Nephron progenitor cell (in vitro differentiated cells): ENCODE measurements at places on chromosomes 7 and 10.

GRCh38 chr10:31011017-31011664 is 20.5 kb downstream of the ZNF438 start:
- DNase-seq: no peak

- DNase-seq: no peak
Measured at GRCh38 chr10:114262496-114262895, 23.4 kb downstream of the VWA2 start.

- DNase-seq: no peak
Measured at GRCh38 chr7:42961170-42961569, 29.0 kb downstream of the MRPL32 start.

- no peak for DNase-seq
Measured at GRCh38 chr7:33050535-33051318, 11.8 kb downstream of the NT5C3A start.

GRCh38 chr10:48768144-48768766 is 83.6 kb downstream of the WDFY4 start:
- no peak for DNase-seq

DNA sequence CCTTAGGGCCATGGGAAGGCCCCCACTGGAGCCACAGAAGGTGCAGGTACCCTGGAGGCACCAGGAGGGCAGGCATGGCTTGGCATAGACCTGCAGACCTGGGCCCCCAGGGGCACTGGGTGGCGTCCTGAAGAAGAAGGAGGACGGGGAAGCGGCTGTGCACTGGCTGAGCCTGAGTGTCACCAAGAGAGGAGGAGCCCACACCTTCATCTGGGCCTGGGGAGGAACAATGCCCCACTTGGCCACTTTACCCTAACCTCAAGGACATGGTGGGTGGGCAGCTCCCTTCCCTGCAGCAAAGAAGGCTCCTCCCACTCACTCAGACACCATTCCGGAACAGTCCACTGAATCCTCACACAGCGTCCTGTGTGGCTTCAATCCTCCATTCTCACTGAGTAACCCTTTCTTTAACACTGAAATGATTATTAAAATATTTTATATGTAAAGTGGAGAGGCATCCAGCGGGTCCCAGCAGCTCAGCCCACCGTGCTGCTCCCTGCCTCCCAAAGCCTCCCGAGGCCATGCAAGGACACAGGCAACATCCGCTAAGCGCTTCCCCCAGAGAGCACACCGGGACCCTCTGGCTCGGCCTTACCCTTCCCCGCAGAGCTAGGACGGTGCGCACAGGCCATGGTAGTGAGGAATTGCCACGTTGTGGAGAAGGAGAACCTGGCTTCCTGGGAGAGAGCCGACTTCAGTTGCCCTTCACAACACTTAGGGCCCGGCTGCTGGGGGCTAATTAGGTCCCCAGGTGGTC is 516.7 kb upstream of the MGMT start:
- no peak for DNase-seq

DNA sequence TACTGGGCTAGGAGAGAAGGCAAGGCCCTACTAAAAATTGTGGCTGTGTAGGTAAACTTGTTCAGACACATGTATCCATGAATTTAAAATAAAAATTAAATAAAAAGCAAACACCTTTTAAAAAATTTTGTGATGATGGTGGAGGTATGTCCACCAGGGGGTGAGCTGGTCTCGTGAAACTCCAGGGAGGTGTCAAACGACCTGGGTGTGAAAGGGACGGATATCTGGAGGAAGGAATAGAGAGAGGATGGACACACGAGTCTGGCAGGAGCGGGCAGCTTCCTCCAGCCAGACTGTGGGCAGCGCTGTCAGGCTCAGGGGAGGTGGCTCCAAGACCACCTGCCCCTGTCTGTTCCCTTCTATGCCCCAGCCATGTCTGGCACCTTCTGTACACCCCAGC is 34.8 kb upstream of the DMBT1 start:
- DNase-seq: no peak

- DNase-seq: no peak
Measured at GRCh38 chr7:37769291-37769690, 79.1 kb upstream of the NME8 start.

DNA sequence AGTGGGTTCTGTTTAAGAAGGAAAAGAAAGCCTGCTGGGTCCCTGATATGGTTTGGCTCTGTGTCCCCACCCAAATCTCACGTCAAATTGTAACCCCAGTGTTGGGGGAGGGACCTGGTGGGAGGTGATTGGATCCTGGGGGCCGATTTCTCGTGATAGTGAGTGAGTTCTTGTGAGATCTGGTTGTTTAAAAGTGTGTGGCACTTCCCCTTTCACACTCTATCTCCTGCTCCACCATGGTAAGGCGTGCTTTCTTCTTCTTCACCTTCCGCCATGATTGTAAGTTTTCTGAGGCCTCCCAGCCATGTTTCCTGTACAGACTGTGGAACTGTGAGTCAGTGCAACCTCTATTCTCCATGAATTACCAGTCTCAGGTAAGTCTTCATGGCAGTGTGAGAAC is 42.6 kb downstream of the INPP5A start:
- DNase-seq: no peak
